ENCODE measurements at places on chromosomes 3 and 15.
A peak's percentile ranks its signal among the peaks of the same experiment; 100 is the strongest.

DNA sequence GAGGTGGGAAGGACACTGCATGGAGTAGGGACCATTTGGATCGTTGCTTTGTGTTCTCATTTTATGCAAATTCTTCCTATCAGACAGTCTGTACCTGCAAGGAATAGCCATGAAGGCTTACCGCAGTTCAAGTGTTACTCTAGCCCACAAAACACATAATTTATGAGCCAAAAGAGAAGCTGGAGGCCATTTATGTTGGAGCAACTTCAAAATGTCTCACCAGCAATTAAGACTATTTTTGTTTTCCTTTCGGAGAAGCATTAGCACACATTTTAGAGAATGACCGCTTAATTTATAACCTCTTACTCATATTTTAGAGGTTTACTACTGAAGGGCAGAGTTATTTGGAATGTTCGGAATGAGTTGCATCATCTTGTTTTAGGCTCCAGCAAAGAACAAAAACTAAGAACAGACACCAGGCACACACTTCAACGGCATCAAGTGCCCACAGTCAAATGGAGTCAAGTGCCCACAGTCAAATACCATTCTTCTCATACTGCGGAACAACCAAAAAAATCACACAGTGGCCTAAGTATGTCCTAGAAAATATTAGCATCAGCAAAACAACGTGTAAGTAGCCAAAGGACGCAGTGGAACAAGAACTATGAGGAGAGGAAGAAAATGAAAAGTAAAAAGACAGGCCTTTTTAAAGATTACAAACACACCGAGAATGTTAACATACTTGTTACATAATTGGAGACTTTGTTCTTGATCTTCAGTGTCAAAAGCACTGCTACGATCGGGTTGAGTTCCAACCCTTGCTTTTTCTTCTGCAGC is 17.5 kb upstream of the GOLGA8J start:
- DNase-seq, result no peak

GRCh38 chr3:50184242-50184978 is 7.0 kb upstream of the GNAT1 start:
- no peak for DNase-seq

- DNase-seq, result no peak
Observed at GRCh38 chr15:51931638-51932037, 39.9 kb downstream of the LEO1 start.

GRCh38 chr15:48021336-48022086 is 99.3 kb upstream of the SLC24A5 start:
- peak; percentile 36 for DNase-seq

DNA sequence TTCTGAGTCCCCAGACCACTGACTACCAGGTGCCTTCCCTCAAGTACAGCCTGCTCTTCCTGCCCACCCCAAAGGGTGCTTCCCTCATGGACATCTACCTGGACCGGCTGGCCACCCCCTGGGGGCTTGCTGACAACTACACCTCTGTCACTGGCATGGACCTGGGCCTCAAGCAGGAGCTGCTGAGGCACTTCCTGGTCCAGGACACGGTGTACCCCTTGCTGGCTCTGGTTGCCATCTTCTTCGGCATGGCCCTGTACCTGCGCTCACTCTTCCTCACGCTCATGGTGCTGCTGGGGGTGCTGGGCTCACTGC is 9.3 kb downstream of the DISP2 start:
- no peak for DNase-seq

- DNase-seq, result no peak
Observed at GRCh38 chr15:94584833-94585244, 353.5 kb downstream of the MCTP2 start.

GRCh38 chr3:42804831-42805132 is 492 bp upstream of the HIGD1A start:
- no peak for DNase-seq

- no peak for DNase-seq
Observed at GRCh38 chr15:93973287-93973686, 258.1 kb upstream of the MCTP2 start.

GRCh38 chr3:151871639-151872468 is 1.6 kb upstream of the SUCNR1 start:
- no peak for DNase-seq

GRCh38 chr3:107858876-107859275 is 232.0 kb downstream of the CD47 start:
- no peak for DNase-seq

DNA sequence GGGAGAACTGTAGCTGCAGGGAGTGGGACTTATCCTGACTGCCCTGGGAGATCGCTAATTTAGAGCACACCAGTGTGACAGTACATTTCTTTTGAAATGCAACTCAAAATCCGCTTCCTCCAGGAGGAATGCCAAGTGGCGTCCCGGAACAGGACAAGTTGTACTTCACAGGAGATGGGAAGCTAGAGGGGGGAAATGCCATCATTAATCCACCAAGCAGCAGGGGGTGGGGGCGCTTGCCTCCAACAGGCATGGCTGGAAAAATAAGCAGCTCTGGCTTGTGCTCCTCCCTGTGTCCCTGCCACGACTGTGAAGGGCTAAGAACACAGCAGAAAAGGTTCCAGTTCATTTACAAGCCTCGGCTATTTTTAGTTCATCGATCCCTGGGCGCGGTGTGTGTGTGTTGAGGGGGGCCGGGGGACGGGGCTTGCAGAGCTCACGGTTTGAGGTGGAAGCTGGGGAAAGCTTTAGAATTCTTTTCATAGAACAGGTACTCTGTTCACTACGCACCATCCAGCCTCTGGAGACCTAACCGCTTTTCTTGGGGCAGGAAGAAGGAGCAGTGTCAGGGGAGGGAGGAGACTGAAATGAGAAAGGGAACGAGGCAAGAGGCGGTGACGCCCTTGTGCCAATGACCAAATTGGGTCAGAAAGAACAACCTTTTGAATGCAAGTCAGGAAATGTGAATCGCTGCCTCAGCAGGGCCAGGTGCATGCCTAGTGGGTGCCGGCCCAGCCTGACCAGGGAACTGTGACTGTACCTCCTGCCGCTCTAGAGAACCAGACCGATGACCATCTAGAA is 51.8 kb upstream of the DGKG start:
- DNase-seq, result peak; percentile 40

GRCh38 chr15:29822684-29823459 is 604 bp upstream of the TJP1 start:
- no peak for DNase-seq

DNA sequence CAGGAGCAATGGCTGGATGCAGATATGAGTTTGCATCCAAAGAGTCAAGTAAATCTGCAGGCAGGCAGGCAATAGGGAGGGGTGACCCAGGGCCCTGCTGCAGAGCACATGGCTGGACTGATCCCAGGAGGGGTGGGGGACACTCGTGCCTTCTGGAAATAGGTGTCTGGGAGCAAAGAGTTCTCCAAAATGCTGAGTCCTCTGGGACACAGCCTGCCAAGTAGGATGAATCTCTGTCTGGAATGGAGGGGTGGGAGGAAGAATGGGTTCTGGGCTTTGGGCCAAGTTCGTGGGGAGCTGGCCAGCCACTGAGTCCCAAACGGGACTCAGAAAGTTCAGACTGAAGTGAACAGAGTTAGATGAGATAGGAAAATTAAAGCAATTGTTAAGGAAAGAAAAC is 214.5 kb downstream of the MTHFS start:
- DNase-seq, result no peak

GRCh38 chr15:37077623-37078351 is 22.6 kb downstream of the MEIS2 start:
- no peak for DNase-seq

GRCh38 chr3:56864918-56865524 is 63.3 kb upstream of the ARHGEF3 start:
- no peak for DNase-seq

GRCh38 chr3:50264964-50265485 is 3.9 kb upstream of the SEMA3B start:
- no peak for DNase-seq

- DNase-seq, result no peak
Observed at GRCh38 chr3:153215966-153216365, 53.9 kb downstream of the RAP2B start.

DNA sequence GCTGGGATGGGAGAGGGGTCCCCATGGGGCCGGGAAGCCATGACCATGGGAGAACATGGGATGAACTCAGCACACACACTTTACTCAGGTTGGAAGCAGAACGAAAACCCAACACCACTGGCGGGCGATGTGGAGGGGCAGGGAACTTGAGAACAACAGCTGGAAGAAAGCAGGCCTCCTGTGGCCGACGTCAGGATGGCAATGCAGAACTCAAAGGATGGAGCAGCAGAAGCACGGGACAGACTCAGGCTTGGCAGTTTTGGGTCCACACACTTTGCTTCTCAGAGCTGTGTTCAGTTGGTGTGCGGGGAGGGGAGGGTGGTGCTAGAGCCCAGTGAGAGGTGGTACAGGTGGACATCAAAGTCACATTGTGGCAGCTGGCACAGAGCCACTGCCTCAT is 80.7 kb downstream of the SEC22A start:
- no peak for DNase-seq

GRCh38 chr3:71482771-71483170 is 100.8 kb downstream of the FOXP1 start:
- DNase-seq, result no peak

- no peak for DNase-seq
Observed at GRCh38 chr3:189300345-189300744, 128.6 kb downstream of the TPRG1 start.

DNA sequence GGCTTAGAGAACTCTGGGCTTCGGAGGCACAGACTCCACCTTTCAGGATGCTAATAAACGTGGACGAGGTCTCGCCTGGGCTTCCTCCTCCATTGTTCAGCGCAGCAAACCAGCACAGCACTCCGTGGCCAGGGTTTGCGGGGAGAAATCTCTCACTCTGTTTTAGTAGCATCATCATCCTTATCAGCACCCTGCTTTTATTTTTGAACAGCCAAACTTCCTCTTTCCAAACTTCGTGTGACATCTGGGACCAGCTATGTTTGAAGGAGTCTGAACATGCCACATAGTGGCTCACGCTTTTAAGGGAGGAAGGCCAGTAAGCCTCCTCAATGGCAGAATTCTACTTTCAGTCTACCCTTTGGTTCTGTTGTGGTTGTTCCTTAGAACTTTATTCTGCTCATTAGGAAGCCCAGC is 149.0 kb downstream of the PGPEP1L start:
- DNase-seq, result no peak

DNA sequence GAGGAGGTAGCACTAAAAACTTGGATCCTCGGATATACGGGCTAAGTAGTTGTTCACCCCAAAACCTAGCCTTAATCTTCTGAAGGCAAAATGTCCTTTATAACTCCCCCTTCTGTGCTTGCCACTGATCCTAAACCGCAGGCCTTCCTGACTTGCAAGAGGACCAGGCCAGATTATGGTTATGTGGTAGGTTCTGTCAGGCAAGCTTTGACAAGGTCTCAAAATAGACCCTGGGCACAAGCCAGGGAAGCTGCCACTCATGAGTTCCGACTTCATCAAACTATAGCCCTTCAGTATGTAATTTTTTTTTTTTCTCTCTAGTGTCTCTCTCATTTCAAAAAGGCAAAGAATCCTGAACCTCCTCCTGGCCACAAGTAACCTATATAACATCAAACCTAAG is 3.2 kb downstream of the LRRFIP2 start:
- DNase-seq, result no peak

- DNase-seq, result no peak
Observed at GRCh38 chr3:76206346-76206745, 421.0 kb upstream of the ZNF717 start.

DNA sequence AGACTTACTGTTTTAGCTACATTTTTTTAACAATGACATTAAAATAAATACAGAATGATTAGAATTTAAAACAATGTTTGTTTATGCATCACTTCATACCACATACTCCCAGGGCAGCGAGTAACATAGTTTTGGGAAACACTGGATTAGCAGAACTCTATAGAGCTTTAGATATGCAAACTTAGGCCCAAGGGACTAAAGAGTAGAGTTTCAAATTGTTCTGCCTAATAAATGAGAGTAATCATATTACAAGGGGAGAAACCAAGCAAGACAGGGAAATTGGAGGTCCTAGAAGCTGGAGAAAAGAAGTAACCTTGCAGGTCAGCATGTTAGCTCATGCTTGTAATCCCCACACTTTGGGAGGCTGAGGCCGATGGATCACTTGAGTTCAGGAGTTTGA is 3.6 kb upstream of the DAZL start:
- no peak for DNase-seq

DNA sequence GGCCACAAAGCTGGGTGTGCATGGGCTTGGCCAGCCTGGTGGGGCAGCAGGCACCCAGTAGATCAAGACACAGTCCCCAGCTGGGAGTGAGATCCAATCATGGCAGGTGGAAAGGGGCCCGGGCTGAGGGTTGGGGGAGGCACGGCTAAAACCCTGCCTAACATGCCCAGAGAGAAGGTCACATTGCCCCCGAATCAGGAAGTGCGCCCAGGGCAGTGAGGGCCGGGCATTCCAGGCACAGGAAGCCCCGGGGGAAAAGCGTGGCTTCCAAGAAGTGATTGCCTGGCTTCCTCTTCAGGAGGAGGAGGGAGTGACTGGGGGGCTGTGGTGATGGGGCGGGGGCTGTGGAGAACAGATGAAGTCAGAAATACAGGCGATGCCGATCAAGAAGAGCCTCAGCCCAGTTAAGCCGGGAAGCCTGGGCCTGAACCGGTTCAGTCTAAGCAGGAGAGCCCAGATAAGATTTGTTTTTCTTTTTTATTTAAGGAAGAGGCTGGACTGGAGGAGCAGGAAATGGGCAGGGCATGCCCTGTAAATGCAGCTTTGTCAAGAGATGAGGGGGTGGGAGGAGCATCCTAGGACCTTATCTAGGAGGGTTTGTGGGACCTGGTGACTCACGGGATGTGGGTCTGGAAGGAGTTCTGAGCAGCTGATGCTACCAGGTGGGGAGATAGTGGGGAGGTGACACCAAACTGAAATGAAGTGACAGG is 83.9 kb downstream of the CHSY1 start:
- DNase-seq, result no peak

GRCh38 chr15:36645106-36645505 is 65.7 kb downstream of the CDIN1 start:
- DNase-seq, result no peak

DNA sequence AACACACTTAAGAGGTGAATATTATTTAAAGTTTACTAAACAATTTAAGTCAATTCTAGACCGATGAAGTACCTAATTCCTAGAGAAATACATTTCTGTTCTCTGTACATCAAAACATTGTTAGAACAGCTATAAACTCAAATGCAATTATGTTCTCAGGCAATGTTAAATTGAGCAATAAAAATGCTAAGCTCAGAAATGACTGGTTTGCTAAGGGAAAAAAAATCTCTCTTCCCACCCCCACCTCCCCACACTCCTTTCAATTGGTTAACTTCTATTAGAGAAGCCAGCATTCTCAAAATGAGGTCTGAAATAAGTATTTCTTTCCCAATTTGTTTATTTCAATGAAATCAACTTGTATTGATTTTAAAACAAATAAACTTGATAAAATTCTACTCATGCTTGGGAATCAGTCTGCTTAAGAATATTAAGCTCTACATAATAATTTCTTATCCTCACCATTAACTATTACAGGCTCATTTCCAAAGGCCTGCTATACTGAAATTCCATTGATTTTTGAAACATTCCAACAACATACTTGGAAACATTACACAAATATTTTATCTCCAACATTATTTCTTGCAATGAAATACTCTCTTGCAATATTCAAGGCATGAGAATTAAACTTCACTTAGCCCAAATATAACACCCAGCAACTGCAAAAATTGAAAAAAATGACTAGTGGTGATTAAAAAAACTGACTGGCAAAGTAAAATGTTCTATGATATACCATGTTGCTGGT is 22.6 kb downstream of the TSPAN3 start:
- DNase-seq, result no peak

GRCh38 chr3:71268462-71268999 is 315.0 kb downstream of the FOXP1 start:
- DNase-seq, result no peak
